Activated CD8-positive, alpha-beta T cell treated with anti-CD3 and anti-CD28 coated beads for 36 hours (primary cell): ENCODE measurements at places on chromosomes 4 and X. TPM values are rescaled to one million over a fixed set of nuclear protein-coding genes. Genes with fewer than 3 reads are reported as not detected.

GRCh38 chrX:37425370-37425769 is 76.2 kb downstream of the PRRG1 start:
- H3K27me3 ChIP-seq: no peaks in the 10 kb centered on the region
- H3K4me1 ChIP-seq: no peaks in the 10 kb centered on the region
- no peaks in the 10 kb centered on the region for H3K36me3 ChIP-seq
- no peak overlapping the region for H3K4me3 ChIP-seq
- DNase-seq: no peak
- no peak overlapping the region for H3K27ac ChIP-seq

DNA sequence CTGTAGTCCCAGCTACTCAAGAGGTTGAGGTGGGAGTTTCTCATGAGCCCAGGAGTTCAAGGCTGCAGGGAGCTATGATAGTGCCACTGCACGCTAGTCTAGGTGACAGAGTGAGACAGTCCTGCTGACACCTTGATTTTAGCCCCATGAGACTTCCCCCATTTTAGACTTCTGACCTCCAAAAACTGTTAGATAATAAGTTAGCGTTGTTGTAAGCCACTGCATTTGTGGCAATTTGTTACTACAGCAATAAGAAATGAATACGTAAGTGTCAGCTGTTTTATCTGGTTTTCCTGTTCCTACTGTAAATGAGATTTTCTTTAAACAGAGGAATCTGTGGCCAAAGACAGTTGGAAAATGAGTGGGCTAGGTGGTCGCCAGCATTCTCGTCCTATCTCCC is 83.9 kb downstream of the ARHGAP10 start:
- H3K27ac ChIP-seq: no peak overlapping the region
- no peaks in the 10 kb centered on the region for H3K27me3 ChIP-seq
- peaks cover 11% of the 10 kb centered on the region for H3K4me1 ChIP-seq
- no peak for DNase-seq
- no peak overlapping the region for H3K4me3 ChIP-seq
- H3K36me3 ChIP-seq: no peaks in the 10 kb centered on the region

DNA sequence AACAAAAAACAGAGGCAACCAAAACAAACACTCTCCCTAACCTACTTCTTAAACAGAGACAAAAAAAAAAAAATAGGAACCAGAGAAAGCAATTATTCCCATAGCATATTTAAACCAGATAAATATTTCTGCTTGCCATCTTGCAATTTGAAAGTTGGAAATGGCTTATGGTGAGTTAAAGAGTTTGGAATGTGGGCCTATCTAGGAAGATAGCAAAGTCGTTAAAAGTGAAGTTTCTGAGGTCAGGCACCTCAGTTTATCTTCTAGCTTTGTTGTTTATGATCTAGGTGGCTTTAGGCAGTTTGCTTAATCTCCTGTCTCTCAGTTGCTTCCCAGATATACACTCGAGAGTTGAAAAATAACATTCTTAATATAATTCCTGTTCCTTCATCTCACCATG is 284.2 kb downstream of the KCNIP4 start:
- no peaks in the 10 kb centered on the region for H3K4me1 ChIP-seq
- H3K27ac ChIP-seq: no peak overlapping the region
- no peak for DNase-seq
- H3K36me3 ChIP-seq: no peaks in the 10 kb centered on the region
- no peak overlapping the region for H3K4me3 ChIP-seq

DNA sequence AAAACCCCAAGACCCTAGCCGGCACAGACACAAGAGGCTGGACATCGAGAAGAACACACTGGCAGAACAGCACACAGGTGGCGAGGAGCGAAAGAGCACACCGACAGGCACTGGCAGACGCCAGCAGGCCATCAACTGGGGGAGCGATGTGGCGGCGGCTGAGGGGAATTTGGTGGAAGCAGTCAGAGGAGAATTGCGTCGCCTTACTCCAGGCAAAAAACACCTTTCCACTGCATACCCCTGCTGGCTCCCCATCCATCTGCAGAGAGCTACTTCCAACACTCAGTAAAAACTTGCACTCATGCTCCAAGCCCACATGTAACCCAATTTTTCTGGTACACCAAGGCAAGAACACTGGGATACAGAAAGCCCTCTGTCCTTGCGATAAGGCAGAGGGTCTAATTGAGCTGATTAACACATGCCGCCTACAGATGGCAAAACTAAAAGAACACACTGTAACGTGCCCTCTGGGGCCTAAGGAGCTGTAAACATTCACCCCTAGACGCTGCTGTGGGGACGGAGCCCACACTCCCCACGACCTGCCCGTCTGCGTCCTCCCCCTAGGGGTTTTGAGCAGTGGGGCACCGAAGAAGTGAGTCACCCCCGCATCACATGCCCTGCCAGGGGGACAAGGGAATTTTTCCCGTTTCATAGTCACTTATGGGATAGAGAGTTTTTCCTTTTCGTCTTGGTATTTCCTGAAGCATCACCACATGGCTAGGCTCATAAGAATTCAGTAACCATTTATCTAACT is 262.3 kb downstream of the KCTD8 start:
- no peak for DNase-seq
- H3K4me1 ChIP-seq: no peaks in the 10 kb centered on the region
- no peaks in the 10 kb centered on the region for H3K36me3 ChIP-seq
- no peaks in the 10 kb centered on the region for H3K27me3 ChIP-seq
- H3K27ac ChIP-seq: no peak overlapping the region
- H3K4me3 ChIP-seq: no peak overlapping the region

GRCh38 chrX:103635436-103635835 is 6.7 kb downstream of the TCEAL1 start:
- H3K27me3 ChIP-seq: no peaks in the 10 kb centered on the region
- H3K36me3 ChIP-seq: no peaks in the 10 kb centered on the region
- H3K4me3 ChIP-seq: no peak overlapping the region
- DNase-seq: no peak

DNA sequence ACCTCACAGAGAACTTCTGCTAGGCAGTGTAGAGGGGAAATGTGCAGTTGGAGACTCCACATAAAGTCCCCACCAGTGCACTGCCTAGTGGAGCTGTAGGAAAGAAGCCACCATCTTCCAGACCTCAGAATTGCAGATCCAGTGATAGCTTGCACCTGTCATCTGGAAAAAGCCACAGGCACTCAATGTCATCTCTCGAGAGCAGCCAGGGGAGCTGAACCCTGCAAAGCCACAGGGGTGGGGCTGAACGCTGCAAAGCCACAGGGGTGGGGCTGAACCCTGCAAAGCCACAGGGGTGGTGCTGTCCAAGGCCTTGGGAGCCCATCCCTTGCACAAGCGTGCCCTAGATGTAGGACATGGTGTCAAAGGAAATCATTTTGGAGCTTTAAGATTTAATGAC is 1226.3 kb downstream of the PCDH7 start:
- no peaks in the 10 kb centered on the region for H3K4me1 ChIP-seq
- H3K27me3 ChIP-seq: no peaks in the 10 kb centered on the region
- H3K36me3 ChIP-seq: no peaks in the 10 kb centered on the region
- H3K4me3 ChIP-seq: no peak overlapping the region
- no peak for DNase-seq

The SH2D1A gene
- 43.2 TPM for total RNA-seq

The KDM6A gene
- total RNA-seq: 21.1 TPM

The ADH4 gene
- total RNA-seq: not detected

The LAP3 gene
- total RNA-seq: 100 TPM
